ENCODE measurements at places on chromosomes 7 and 10.

DNA sequence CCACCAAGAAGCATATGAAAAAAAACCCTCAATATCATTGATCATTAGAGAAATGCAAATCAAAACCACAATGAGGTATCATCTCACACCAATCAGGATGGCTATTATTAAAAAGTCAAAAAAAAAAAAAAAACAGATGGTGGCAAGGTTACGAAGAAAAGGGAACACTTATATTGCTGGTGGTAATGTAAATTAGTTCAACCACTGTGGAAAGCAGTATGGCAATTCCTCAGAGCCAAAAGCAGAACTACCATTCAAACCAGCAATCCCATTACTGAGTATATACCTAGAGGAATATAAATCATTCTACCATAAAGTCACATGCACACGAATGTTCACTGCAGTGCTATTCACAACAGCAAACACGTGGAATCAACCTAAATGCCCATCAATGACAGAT, 46.0 kb downstream of the CNOT4 start:
- no peak for DNase-seq

- DNase-seq = no peak
Observed at GRCh38 chr7:137933270-137934017, 68.4 kb downstream of the CREB3L2 start.

- no peak for DNase-seq
Observed at GRCh38 chr7:56079450-56080185, 13.1 kb downstream of the PHKG1 start.

DNA sequence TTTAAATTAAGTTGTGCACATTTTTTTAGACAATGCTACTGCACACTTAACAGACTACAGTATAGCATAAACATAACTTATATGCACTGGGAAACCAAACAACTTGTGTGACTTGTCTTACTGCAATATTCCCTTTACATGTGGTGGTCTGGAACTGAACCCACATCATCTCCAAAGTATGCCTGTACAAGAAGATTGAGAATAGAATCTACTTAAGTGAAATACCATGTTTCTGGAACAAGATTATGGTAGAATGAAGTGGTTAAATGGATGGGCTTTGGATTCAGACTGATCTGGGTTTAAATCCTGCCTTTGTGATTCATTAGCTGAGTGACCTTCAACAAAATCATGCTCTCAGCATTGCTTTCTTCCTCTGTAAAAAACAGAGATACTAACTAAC, 30.7 kb downstream of the CUL2 start:
- no peak for DNase-seq

GRCh38 chr10:103699611-103700435, 155.6 kb downstream of the SH3PXD2A start:
- no peak for DNase-seq

GRCh38 chr10:45370202-45370955, 3.6 kb upstream of the ALOX5 start:
- no peak for DNase-seq

GRCh38 chr7:157832421-157832820, 495.6 kb downstream of the DNAJB6 start:
- DNase-seq = no peak

- DNase-seq = no peak
Observed at GRCh38 chr10:10612151-10612550, 405.5 kb upstream of the CELF2 start.

- no peak for DNase-seq
Observed at GRCh38 chr7:55092975-55093373, 74.2 kb downstream of the EGFR start.

DNA sequence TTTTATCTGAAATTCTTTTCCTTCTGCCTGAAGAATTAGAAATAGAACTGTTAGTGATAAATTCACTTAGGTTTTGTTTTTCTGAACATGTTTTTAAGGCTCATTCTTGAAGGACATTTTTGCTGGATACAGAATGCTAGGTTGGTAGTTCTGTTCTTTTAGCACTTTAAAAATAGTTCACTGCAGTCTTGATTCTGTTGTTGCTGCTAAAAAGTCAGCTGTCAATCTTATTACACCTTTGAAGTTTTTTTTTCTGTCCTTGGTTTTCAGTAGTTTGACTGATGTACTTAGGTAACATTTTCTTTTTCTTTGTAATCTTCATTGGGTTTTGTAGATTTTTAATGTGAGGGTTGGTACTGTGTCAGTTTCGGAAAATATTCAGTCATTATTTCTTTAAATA, 48.7 kb downstream of the C1GALT1 start:
- no peak for DNase-seq

- DNase-seq = no peak
Observed at GRCh38 chr10:116486770-116487448, 58.8 kb upstream of the PNLIP start.

GRCh38 chr7:156746891-156747290, 106.3 kb downstream of the RNF32 start:
- no peak for DNase-seq

DNA sequence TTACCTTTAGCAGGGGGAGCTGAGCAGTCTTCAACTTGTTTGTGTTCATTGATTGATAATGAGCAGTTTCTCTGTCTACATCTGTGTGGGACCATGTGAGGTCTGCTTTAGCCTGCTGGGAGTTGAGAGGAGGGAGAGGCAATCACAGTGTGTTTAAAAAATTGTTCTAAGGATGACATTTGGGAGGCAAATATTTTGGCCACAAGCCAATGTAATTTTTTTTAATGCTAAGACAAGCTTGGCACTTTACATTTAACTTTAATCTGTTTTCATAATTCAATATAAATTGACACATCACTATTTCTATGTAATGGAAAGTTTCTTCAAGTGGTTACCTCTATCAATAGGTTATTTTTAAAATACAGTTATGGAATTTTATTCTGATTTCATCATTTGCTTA, 55.9 kb upstream of the SEMA3A start:
- no peak for DNase-seq

- DNase-seq = no peak
Observed at GRCh38 chr7:78845155-78845554, 608.3 kb downstream of the MAGI2 start.

- no peak for DNase-seq
Observed at GRCh38 chr7:1810961-1811849, 141.1 kb downstream of the ELFN1 start.

- DNase-seq = no peak
Observed at GRCh38 chr10:101450277-101451080, 96.5 kb downstream of the BTRC start.

DNA sequence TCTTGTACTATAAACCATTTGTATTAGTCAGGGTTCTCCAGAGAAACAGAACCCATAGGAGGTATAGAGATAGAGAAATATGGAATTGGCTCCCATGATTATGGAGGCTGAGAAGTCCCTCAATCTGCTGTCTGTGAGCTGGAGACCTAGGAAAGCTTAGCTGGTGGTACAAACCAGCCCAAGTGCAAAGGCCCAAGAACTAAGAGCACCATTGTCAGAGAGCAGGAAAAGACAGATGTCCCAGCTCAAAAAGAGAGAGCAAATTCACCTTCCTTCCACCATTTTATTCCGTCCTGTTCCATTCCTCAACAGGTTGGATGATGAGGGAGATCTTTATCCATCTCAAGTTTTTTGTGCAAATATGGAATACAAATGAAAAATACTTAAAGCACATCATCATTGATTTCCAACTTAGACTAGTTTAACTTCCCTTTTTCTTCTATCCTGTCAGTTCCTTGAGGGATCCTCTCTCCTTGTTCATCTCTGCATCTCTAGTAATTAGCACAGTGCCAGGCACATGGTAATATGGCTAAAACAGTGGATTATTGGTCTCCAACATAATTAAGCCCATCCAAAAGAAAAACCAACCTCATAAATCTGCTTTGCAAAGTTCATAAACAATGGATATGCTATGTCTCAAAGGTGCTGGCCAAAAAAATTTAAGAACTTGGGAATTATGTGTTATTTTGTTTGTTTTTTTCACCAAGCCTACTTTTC, 83.1 kb upstream of the PIK3CG start:
- DNase-seq = no peak

All from CD4-positive, alpha-beta T cell treated with Interferon alpha-2 for 1 hour (primary cell).